ENCODE measurements at places on chromosomes 13 and 19. TPM values are rescaled to one million over a fixed set of nuclear protein-coding genes. Genes with fewer than 3 reads are reported as not detected.

ZNF540 gene
- 7.9 TPM for total RNA-seq

DNA sequence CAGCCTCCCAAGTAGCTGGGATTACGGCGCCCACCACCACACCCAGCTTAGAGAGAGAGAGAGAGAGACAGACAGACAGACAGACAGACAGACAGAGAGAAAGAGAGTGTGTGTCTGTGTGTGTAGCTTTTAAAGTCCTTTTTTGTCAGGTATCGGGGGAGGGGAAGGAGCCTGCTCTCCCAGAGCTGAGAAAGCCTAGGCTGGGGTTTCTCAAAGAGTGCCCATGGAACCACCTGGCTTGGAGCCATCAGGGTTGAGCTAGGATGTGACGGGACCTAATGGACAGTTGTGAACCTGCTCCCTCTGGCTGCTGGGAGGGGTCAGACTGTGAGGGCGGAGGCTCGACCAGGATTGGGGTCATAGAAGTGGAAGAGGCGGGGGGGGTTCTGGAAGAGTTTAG, 16.6 kb downstream of the RFX1 start:
- no peak for DNase-seq

ZNF571 gene
- total RNA-seq: 2.4 TPM

ZNF260 gene
- total RNA-seq: 7.6 TPM

CEACAM3 gene
- not detected for total RNA-seq

DNA sequence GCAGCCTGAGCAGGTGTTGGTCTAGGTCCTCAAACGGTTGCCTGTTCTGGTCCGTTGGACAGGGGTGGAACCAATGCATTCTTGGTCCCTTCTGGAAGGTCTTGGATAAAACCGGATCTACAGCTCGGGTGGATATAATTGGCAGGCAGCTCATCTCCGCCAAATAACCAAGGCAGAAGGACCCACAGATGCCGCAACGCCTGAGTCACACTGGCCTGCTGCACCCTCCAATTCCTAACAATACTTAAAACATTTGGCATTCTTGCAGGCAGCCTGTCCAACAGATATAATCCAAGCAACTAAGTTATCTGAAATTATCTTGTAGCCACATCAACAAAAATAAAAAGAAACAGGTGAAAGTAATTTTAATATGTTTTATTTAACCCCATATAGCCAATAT, 59.0 kb upstream of the FGF14 start:
- DNase-seq: no peak

DNA sequence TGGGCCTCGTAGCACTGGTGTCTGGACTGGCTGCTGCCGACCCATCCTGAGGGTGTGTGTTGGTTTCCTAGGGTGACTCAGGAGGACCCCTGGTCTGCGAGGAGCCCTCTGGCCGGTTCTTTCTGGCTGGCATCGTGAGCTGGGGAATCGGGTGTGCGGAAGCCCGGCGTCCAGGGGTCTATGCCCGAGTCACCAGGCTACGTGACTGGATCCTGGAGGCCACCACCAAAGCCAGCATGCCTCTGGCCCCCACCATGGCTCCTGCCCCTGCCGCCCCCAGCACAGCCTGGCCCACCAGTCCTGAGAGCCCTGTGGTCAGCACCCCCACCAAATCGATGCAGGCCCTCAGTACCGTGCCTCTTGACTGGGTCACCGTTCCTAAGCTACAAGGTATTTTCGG, 13.8 kb downstream of the TIMM13 start:
- DNase-seq: no peak

FFAR1 gene
- not detected for total RNA-seq

GRCh38 chr19:36916991-36917390, 859 bp downstream of the ZNF568 start:
- no peak for DNase-seq

DNA sequence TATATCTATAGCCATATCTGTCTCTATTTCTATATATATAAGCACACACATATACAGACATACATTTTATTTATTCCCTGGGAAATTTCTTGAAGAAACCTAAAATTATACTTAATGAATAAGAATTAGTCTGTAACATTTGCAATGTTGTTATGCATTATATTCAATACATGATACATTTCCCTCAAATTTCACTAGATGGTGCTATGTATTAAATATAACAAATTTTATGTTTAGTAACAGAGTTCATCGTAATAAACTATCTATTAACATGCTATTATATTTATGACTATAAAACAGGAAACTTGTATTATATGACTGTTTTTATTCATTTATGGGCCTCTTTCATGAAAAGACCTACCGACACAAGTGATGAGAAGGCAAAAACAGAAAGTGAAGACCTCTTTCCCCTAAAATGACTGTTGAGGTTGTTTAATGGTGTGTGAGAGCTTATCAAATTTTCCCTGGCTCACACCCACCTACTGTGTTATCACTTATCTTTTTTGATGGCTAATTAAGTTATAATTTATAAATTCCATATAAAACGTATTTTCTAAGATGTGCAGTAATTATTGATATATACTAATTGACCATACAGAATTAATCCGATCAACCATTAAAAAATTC, 881.9 kb downstream of the SLITRK6 start:
- DNase-seq: no peak

- no peak for DNase-seq
Observed at GRCh38 chr13:33135097-33135496, 118.9 kb downstream of the KL start.

ZNF560 gene
- not detected for total RNA-seq

RUBCNL gene
- 0.70 TPM for total RNA-seq

- no peak for DNase-seq
Observed at GRCh38 chr13:45447050-45447661, 17.6 kb upstream of the COG3 start.

ZNF844 gene
- 12.4 TPM for total RNA-seq

Data from Right ventricle myocardium superior (tissue), 1 donor.